Stimulated activated CD4-positive, alpha-beta T cell treated with anti-CD3 and anti-CD28 coated beads, Interleukin-1b, Interleukin-23, amount 100 ng/mL, for 24 hours (primary cell): ENCODE measurements at places on chromosomes 7 and 10.

DNA sequence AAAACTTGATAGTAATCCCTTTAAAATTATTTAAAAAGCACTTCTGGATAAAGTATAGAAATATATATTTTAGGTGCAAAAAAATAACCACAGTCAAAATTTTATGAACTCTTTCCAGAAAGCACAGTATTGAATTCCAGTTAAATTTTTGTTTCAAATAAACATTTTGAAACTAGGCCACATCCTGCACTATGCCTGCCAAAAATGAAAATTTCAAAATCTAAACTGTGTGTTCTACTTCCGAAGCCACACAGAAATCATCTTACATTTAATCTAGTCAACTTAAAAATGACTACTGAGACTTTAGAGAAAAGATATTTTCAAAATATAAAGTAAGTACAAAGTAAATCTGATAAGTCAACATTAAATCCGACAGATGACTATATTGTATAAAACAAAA is 50.0 kb downstream of the MAGI2 start:
- DNase-seq = no peak

DNA sequence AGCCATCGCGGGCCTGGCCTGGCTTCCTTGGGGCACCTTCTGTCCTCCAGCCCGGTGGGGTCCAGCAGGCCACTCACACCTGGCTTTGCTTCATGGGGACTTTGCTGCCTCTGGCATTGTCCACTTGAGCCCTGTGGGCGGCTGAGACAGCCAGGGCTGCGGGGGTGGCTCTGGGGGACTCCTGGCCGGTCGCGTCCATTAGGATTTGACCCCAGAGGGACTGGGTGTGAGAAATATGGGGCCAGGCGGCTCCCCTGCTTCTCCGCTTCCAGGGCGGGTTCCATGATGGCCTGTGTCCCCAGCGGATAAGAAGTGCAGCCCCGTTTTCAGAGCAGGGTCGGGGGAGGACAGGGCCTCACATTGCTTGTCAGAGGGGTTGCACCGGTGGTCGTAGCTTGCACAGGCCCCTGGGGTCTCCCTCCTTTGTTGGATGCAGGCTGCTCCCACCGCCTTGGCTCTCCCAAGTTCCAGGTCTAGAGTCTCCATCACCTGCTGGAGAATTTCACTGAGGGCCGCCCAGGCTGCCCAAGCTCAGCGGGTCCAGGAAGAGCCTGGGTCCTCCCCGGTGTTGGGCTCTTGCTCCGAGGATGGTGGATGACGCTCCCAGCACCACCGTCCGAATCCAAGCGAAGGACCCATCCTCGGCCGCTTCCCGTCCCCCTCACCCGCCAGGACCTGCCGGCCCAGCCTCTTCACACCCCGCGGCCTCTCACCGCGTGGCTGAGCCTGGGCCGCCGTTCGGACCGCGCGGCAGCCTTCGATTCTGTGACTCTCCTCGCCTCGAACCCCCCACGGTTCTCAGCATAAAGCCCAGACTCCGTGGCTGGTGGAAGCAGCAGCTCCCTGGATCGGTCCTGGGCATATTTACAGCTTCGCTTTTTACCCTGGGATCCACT is 140.1 kb downstream of the DYNC2I1 start:
- DNase-seq = no peak

GRCh38 chr7:45092100-45092930 is 3.5 kb upstream of the NACAD start:
- DNase-seq = no peak

GRCh38 chr10:122060250-122060649 is 71.3 kb downstream of the TACC2 start:
- no peak for DNase-seq

DNA sequence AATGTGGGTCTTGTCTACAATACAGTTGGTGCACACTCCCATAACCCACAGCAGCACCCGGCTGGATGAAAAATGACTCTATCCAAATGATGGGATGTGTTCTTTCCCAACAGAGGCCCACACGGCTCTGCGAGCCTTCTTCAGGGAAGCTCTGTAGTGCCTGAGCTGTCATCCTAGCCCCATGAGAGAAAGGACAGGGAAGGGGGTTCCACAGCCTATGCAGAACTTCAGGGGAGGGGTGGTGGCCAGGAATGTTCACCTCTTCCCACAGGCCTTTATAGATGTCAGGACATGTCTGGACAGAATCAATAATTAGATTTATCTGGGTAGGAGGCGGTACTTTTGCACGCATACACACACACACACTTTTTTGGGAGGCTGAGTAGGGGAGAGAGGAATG is 109.0 kb downstream of the JCAD start:
- DNase-seq = no peak

GRCh38 chr10:77179015-77179695 is 458.5 kb downstream of the KCNMA1 start:
- no peak for DNase-seq

DNA sequence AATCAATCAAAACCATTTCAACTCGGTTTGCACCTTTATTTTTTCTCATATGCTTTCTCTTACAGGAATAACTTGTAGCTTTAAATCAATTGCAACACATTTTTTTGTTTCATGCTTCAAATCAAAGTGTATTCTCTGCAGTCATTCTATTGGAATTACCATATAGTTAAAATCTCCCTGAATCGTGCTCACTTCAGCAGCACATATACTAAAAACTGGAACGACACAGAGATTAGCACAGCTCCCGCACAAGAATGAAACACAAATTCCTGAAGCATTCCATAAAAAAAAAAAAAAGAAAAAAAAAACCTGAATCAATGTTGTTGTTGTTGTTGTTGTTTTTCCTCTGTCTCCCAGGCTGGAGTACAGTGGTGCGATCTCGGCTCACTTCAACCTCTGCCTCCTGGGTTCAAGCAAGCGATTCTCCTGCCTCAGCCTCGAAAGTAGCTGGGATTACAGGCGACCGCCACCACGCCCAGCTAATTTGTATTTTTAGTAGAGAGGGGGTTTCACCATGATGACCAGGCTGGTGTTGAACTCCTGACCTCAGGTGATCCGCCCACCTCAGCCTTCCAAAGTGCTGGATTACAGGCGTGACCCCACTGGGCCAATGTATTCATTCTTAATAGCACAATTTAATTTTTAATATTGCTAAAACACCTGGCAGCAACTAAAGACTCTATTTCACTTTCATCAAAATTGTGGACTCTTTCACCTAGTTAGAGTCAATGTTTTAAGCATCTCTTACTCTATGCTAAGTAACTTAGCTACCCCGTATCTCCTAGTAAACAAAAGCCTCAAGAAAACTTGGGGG is 26.3 kb downstream of the ANKRD61 start:
- no peak for DNase-seq

GRCh38 chr7:98000356-98000755 is 10.4 kb upstream of the OCM2 start:
- no peak for DNase-seq
